ENCODE measurements at places on chromosomes 5 and 9.

DNA sequence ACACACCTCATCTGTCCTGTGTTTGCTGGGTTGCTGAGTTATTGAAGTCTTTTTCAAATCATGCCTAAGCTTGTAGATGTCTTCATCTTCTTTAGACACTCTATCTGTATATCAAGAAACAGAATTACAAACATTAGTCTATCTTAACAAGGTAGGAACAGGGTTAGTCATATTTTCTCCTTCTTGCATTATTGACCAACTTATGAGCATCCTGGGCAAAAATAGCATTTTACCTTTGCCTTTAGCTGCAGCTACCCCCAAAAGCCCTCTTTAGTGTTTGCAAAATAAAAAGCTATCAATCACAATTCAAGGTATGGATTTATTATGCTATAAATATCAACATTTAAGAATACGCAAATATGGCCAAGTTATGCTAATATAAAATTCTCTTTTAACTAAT, 3.4 kb downstream of the PLK2 start:
- peak overlapping the region; percentile 68 for H3K4me3 ChIP-seq
- DNase-seq, result no peak
- no peaks in the 10 kb centered on the region for H3K27me3 ChIP-seq
- H3K4me1 ChIP-seq, result peaks cover 3% of the 10 kb centered on the region

- peak overlapping the region; percentile 97 for H3K4me3 ChIP-seq
- no peaks in the 10 kb centered on the region for H3K4me1 ChIP-seq
- H3K27me3 ChIP-seq, result no peaks in the 10 kb centered on the region
- DNase-seq, result peak; percentile 48
- H3K27ac ChIP-seq, result peak overlapping the region; percentile 32
These were observed 784 bp downstream of the NLN start for GRCh38 chr5:65722575-65723403.

DNA sequence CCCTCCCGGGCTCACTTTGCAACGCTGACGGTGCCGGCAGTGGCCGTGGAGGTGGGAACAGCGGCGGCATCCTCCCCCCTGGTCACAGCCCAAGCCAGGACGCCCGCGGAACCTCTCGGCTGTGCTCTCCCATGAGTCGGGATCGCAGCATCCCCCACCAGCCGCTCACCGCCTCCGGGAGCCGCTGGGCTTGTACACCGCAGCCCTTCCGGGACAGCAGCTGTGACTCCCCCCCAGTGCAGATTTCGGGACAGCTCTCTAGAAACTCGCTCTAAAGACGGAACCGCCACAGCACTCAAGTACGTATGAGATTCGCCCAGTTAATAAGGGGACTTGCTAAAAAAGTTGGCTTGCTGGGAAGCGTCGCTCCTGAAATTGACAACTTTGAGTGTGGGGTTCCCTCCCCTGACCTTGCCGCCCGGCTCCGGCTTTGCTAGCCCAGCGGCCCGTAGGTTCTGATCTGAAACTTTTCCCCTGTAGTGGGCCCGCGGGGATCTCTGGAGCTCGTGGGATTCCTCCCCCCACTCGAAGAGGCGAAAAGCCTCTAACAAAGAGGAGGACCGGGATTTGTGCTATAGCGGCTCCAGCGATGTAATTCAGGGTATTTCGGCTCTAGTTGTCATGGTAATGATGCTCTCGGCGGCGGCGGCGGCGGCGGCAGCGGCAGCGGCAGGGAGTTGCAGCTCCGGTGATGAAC, 572 bp downstream of the NR4A3 start:
- H3K4me1 ChIP-seq, result no peaks in the 10 kb centered on the region
- peak overlapping the region; percentile 49 for H3K4me3 ChIP-seq
- peak; percentile 55 for DNase-seq

DNA sequence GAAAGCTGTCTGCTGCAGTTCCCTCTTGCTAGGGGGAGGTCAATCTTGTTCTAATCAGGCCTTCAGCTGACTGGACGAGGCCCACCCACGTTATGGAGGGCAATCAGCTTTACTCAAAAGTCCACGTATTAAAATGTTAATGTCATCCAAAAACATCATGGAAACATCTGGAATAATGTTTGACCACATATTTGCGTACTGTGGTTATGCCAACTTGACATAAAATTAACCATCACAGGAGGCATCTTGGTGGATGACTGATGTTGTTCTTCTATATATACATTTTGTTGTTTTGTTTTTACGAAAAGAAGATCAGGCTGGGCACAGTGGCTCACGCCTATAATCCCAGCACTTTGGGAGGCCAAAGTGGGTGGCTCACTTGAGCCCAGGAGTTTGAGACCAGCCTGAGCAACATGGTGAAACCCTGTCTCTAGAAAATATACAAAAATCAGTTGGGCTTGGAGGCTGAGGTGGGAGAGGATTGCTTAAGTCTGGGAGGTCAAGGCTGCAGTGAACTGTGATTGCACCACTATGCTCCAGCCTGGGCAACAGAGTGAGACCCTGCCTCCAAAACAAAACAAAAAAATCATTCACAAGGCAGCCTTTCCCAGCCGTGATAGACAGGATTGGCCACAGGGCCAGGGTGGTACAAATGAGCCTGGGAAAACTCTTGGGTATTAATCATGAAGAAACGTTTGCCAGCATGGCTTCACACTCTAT, 33.8 kb upstream of the PRXL2C start:
- H3K4me1 ChIP-seq, result no peaks in the 10 kb centered on the region
- no peaks in the 10 kb centered on the region for H3K36me3 ChIP-seq
- no peak overlapping the region for H3K4me3 ChIP-seq
- H3K27me3 ChIP-seq, result no peaks in the 10 kb centered on the region
- H3K27ac ChIP-seq, result no peak overlapping the region
- DNase-seq, result no peak

DNA sequence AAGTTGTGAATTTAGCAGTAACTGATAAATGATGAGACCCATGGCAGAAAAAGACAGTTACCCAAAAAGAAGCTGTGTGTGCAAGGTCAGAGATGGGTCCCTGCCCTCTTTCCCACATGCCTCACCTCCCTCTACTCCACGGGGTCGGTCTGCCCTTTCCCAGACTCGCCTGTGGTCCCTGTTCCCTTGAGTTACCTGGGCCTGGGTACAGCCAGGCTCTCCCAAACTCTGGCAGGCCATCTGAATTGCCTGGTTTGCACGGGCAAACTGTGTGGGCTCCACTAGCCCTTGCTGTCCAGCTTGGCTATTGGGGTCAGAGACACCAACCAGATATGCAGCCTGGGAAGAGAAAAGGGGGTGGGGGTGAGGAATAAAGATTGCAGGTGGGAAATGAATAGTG, 18.4 kb upstream of the TPM2 start:
- no peaks in the 10 kb centered on the region for H3K4me1 ChIP-seq
- H3K4me3 ChIP-seq, result no peak overlapping the region
- H3K27ac ChIP-seq, result no peak overlapping the region
- peaks cover 63% of the 10 kb centered on the region for H3K36me3 ChIP-seq

GRCh38 chr9:36748322-36748899, 175.7 kb downstream of the MELK start:
- DNase-seq, result no peak
- no peak overlapping the region for H3K27ac ChIP-seq
- no peaks in the 10 kb centered on the region for H3K36me3 ChIP-seq
- no peaks in the 10 kb centered on the region for H3K27me3 ChIP-seq

- no peak overlapping the region for H3K4me3 ChIP-seq
- H3K4me1 ChIP-seq, result no peaks in the 10 kb centered on the region
- no peak overlapping the region for H3K27ac ChIP-seq
- H3K36me3 ChIP-seq, result no peaks in the 10 kb centered on the region
- no peak for DNase-seq
These were observed 319.1 kb downstream of the GLIS3 start for GRCh38 chr9:3980771-3981170.

DNA sequence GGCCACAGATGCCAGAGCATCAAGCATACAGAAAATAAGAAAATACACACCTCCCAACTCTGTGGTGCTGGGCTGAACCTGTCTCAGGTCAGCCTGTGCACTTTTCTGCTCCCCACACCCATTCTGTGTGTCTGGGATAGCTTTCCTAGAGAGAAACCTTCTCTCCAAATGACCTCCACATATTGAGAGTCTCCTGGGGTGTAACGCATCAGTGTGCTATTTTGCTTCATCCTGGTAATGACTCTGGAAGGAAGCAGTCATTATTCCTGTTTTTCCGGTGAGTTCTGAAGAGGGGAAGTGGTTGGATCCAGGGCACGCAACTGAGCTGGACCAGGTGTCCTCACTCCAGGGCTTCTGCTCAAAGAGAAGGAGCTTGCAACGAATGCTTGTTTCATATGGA, 73.2 kb upstream of the SH3PXD2B start:
- H3K27me3 ChIP-seq, result no peaks in the 10 kb centered on the region
- no peak overlapping the region for H3K27ac ChIP-seq
- no peak for DNase-seq
- H3K4me3 ChIP-seq, result no peak overlapping the region

GRCh38 chr5:81842795-81843398, 92.0 kb upstream of the SSBP2 start:
- H3K4me3 ChIP-seq, result no peak overlapping the region
- H3K27ac ChIP-seq, result no peak overlapping the region
- no peaks in the 10 kb centered on the region for H3K36me3 ChIP-seq

DNA sequence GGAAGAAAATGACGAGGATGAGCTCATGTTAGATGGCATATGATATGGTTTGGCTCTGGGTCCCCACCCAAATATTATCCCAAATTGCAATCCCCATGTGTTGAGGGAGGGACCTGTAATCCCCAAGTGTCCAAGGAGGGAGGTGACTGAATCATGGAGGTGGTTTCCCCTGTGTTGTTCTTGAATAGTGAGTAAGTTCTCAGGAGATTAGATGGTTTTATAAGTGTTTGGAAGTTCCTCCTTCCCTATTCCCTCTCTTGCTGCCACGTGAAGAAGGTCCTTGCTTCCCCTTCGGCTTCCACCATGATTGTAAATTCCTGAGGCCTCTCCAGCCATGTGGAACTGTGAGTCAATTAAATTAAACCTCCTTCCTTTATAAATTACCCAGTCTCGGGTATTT, 10.1 kb downstream of the EDIL3 start:
- H3K27me3 ChIP-seq, result no peaks in the 10 kb centered on the region
- no peak overlapping the region for H3K4me3 ChIP-seq
- peaks cover 9% of the 10 kb centered on the region for H3K4me1 ChIP-seq
- DNase-seq, result no peak
- H3K36me3 ChIP-seq, result no peaks in the 10 kb centered on the region

DNA sequence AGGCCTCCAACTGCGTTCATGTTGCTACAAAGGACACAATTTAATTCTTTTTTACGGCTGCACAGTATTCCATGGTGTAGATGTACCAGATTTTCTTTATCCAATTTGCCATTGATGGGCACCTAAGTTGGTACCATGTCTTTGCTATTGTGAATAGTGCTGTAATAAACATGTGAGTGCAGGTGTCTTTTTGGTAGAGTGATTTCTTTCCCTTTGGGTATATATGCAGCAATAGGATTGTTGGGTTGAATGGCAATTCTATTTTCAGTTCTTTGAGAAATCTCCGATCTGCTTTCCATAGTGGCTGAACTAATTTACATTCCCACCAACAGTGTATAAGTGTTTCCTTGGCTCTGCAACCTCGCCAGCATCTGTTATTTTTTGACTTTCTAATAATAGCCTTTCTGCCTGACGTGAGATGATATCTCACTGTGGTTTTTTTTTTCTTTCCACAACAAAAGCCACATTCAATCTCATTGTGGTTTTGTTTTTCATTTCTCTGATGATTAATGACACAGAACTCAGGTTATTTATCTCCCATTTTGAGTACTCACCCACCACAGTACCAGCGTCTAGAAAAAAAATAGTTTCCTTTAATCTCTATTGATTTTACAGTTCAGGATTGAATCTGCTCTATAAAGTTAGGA, 21.9 kb downstream of the ARRDC3 start:
- no peak overlapping the region for H3K4me3 ChIP-seq
- no peaks in the 10 kb centered on the region for H3K36me3 ChIP-seq
- no peaks in the 10 kb centered on the region for H3K4me1 ChIP-seq
- no peak for DNase-seq
- no peak overlapping the region for H3K27ac ChIP-seq

GRCh38 chr5:4575608-4576007, 564.5 kb upstream of the ADAMTS16 start:
- H3K36me3 ChIP-seq, result no peaks in the 10 kb centered on the region
- no peaks in the 10 kb centered on the region for H3K27me3 ChIP-seq
- no peaks in the 10 kb centered on the region for H3K4me1 ChIP-seq
- H3K4me3 ChIP-seq, result no peak overlapping the region
- no peak for DNase-seq
- no peak overlapping the region for H3K27ac ChIP-seq

DNA sequence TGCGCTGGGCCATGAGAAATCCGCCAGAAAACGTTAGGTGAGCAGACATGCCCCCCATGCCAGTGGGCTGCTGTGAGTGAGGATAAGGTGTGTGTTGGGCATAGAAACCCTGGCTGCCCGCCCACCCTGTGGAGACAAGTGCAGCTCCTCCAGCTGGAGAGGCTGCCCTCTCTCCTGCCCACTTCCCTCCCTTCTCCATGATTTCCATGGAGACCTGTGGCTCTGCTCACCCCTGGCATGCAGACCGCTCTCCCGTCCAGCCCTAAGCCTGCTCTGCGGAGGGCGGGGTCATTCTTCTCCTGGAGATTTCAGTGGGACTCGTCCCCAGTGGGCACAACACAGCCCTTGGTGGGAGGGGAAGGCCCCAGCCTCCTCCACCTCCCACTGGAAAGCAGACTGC, 133.0 kb upstream of the FAM120A start:
- DNase-seq, result no peak
- no peaks in the 10 kb centered on the region for H3K36me3 ChIP-seq
- no peak overlapping the region for H3K4me3 ChIP-seq
- no peaks in the 10 kb centered on the region for H3K27me3 ChIP-seq

- H3K4me1 ChIP-seq, result no peaks in the 10 kb centered on the region
- no peak overlapping the region for H3K4me3 ChIP-seq
- H3K36me3 ChIP-seq, result no peaks in the 10 kb centered on the region
- H3K27me3 ChIP-seq, result no peaks in the 10 kb centered on the region
- DNase-seq, result peak; percentile 90
These were observed 193.8 kb upstream of the ZNF618 start for GRCh38 chr9:113682297-113682771.

GRCh38 chr5:55591686-55592085, 56.9 kb upstream of the PLPP1 start:
- no peaks in the 10 kb centered on the region for H3K4me1 ChIP-seq
- H3K27ac ChIP-seq, result no peak overlapping the region
- no peak for DNase-seq
- no peak overlapping the region for H3K4me3 ChIP-seq
- H3K36me3 ChIP-seq, result no peaks in the 10 kb centered on the region
- no peaks in the 10 kb centered on the region for H3K27me3 ChIP-seq

GRCh38 chr5:167268337-167268736, 1023.1 kb upstream of the WWC1 start:
- H3K4me1 ChIP-seq, result no peaks in the 10 kb centered on the region
- no peak overlapping the region for H3K27ac ChIP-seq
- H3K36me3 ChIP-seq, result no peaks in the 10 kb centered on the region
- no peaks in the 10 kb centered on the region for H3K27me3 ChIP-seq

- no peaks in the 10 kb centered on the region for H3K27me3 ChIP-seq
- no peak for DNase-seq
- no peak overlapping the region for H3K27ac ChIP-seq
These were observed 652.3 kb upstream of the FTMT start for GRCh38 chr5:121199216-121199999.

GRCh38 chr5:169213479-169213878, 87.5 kb downstream of the SLIT3 start:
- no peak overlapping the region for H3K4me3 ChIP-seq
- no peaks in the 10 kb centered on the region for H3K4me1 ChIP-seq
- no peaks in the 10 kb centered on the region for H3K36me3 ChIP-seq
- no peak for DNase-seq
- H3K27ac ChIP-seq, result no peak overlapping the region
